ENCODE measurements at places on chromosomes 12 and 14.

DNA sequence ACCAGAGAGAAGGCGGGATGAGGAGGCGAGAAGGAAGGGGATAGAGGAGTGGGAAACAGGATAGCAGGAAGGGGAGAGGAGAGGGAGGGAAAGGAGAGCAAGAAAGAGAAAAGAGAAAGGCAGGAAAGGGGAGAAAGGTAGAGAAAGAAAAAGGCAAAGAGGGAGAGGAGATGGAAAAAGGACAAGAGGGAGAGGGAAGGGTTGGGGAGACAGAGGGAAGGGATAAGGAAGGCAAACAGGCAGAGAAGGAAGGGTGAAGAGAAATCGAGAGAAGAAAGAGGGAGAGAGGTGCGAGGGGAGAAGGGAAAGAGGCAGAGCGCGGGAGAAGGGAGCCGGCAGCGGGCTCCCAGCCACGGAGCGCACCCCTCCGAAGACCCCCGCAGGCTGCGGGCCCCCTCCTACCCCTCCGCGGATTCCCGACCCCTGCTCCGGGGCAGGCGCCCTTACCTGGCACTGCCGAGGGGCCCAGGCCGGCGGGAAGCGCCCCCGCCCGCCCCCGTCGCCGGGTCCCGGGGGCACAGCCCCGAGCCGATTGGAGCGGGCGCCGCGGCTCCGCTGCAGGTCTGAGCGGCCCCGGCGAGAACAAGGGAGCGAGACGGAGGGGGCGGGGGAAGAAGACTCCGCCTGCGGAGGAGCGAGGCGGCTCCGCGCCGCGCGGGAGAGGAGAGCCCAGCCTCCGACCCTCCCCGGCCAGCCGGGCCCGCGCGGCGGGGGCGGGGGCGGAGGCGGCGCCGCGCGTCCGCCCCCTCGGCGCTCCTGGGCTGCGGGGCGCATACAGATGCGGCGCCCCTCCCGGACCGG lies at the start of gene CDH24:
CDH24 (minus strand) TSS at position 565 of the 801 bp plus-strand sequence. CDS start 1,787 bp downstream, outside the sequence.
- DNase-seq = peak; percentile 69

- no peak for DNase-seq
Measured at GRCh38 chr12:124210991-124211577, 83.8 kb upstream of the RFLNA start.

DNA sequence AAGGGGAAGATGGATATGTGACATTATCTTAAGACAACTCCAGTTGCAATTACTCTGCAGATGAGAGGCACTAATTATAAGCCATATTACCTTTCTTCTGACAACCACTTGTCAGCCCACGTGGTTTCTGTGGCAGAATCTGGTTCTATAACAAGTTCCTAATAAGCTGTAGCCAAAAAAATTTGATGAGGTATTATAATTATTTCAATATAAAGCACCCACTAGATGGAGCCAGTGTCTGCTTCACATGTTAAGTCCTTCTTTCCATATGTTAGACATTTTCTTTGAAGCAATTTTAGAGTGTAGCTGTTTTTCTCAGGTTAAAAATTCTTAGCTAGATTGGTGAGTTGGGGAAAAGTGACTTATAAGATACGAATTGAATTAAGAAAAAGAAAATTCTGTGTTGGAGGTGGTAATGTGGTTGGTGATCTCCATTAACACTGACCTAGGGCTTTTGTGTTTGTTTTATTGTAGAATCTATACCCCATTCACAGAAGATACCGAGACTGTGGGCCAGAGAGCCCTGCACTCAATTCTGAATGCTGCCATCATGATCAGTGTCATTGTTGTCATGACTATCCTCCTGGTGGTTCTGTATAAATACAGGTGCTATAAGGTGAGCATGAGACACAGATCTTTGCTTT lies 36.9 kb downstream of the PSEN1 start:
- peak; percentile 2 for DNase-seq

DNA sequence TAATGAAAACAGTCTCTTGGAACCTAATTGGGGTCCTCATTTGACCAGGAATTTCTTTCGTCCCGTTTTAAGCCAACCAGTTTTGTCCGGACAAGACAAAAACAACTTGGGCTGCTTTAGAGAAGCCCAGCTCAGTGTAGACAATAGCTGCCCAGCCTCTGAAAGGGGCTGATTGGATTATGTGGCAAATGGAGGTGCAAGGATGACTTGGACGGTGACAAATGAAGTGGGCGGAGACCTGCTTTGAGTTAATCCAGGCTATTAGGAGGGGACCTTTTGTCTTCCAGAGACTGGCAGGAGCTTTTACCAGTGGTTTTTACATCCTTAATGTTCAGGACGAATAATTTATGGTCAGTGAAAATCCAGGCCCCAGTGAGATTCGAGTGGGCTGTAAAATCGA lies 4.8 kb downstream of the MEG3 start:
- DNase-seq = no peak

DNA sequence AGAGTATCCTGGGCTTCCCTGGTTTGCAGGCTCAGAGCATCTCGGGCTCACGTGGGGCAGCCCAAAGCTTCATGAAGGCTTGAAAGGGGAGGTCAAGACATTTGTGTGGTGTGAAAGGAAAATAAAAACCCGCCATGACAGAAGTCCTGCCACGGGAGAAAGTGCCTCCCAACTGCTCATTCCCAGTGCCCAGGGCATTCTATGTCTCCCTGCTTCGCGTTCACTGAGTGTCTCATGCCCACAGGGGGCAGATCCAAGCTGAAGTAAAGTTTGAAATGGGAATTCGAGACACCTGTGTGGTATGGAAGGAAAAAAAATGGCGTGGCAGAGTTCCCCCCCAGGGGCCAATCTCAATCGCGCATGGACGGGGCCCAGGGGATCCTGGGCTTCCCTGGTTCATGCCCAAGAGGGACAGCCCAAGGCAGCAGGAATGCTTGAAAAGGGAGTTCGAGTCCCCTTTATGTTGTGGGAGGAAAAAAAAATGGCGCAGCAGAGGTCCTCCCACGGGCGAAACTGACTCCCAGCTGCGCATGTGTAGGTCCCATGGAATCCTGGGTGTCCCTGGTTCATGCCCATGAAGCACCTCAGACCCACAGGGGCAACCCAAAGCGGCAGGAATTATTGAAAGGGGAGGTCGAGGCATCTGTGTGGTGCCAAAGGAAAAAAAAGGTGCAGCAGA lies 576.7 kb downstream of the ALG10 start:
- no peak for DNase-seq

GRCh38 chr14:104086661-104087461 lies 1.4 kb downstream of the ASPG start:
- DNase-seq = no peak

GRCh38 chr12:60259225-60259624 lies 663.4 kb downstream of the SLC16A7 start:
- no peak for DNase-seq

DNA sequence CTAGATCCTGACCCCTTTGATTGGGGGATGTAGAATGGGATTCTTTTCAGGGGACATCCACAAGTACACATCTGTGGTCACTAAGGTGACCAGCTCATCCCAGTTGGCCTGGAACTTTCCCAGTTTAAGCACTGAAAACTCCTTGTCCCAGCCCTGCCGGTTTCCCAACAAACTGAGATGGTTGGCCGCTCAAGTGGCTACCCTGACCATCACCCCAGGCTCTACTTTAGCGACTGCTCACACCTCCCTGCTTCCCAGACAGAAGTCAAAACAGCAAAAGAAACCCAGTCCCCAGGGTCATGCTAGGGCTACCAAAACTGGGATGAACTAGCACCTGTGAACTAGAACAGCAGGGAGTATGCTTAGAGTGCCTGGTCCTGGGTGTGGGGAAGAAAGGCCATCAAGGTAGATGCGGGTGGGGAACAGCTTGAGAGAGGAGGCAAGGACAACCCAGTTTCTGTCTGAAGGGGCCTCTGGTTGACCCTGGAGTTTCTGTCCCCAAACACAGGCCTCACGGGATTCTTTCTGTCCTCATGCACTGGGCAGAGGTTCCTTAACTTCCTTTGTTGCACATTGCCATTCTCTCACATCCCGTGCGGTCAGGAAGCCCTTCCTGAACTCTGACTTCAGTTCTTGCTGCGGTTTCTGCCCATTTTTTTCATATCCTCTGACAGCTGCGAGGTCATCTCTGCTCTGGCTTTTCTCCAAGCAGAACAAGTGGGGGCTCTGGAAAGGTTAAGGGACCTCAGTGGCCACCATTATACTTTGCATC lies 1.6 kb downstream of the LTB4R start:
- DNase-seq = no peak

- no peak for DNase-seq
Measured at GRCh38 chr12:6627616-6628015, 8.1 kb downstream of the LPAR5 start.

- no peak for DNase-seq
Measured at GRCh38 chr14:44940211-44940610, 21.5 kb downstream of the KLHL28 start.

- DNase-seq = peak; percentile 87
Measured at GRCh38 chr12:47773062-47773857, at the start of gene SLC48A1. Gene SLC48A1, plus strand, starts transcription at chr12:47773238. Its CDS starts 67 bp downstream, at chr12:47773305.

DNA sequence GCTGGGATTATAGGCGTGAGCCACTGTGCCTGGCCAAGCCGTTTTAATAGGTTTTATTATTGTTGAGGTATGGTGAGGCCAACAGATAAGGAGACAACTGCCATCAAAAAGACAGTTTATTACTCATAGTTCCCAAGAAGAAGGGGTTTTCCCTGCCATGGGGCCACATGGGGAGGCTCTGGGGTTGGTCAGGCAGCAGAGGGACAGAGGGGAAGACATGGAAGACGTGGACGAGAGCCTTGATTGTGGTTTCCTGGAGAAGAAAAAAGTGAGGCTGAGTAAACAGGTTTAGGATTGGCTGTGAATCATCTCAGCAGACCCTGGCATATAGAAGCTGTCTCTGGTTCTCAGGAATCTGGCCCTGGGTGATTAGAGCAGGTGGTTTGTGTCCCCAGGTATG lies 69.9 kb downstream of the FOXN4 start:
- no peak for DNase-seq

DNA sequence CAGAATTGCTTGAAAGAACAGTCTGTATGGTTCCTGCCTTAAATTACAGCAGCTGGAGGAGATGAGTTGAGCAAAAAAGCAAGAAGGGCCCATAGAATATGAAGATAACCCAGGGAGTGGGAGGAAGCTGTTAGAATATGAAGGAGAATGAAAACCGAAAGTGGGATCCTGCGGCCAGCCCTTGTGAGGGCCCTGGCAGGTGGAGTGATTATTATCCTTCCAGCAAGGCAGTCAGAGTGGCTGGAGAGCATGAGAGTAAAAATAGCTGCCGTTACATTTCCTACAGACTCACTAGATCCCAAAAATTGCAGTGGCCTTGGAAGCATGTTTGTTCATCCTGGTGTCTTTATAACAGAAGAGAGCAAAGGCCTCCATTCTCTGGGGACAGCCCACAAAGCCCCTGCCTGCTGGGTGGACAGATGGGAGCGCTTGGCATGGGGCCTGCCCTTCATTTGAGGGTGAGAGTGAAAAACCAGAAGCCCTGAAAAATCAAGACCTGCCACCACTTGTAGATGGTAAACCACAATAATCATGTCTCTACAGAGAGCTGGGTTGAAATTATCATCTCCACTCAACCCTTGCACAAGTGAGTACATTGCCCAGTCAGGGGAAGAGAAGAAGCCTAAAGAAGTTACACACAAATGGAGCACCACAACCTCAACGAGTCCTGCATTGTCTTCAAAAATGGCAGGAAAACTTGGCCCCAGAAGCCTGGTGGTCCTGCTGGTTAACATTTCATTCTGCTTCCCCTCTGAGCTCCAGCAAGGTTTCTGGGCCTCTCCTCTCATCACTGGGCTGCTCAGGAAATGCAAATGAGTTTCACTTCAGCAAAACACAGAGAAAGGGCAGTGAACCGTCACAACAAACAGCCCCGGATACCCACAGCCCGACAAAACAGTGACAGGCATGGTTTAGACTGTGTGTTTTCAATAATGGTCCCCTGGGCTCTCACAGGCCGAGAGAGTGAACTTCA lies 20.5 kb downstream of the ZDHHC22 start:
- DNase-seq = no peak

- DNase-seq = no peak
Measured at GRCh38 chr12:27148373-27148772, 66.0 kb upstream of the C12orf71 start.

DNA sequence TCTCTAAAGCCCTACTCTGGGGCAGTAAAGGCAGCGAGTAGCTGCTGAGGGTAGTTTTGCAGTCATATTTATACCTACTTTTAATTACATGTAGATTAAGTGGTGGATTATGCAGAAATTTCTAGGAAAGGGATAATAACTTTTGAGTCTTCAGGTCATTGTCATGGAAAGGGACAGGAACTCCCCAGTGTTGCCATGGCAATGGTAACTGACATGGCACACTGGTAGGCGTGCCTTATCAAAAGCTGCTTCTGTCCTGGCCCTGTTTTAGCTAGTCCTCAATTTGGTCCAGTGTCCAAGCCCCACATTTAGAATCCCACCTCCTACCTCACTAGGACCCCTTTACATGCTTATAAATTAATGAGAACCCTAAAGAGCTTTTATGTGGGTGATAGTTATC lies 303.1 kb downstream of the VRK1 start:
- no peak for DNase-seq

- no peak for DNase-seq
Measured at GRCh38 chr12:13471471-13471870, 274.9 kb downstream of the EMP1 start.

GRCh38 chr12:115351514-115352077 lies 667.6 kb upstream of the TBX3 start:
- no peak for DNase-seq
